Pulmonary artery endothelial cell (primary cell): ENCODE measurements at places on chromosomes 5 and 9.

GRCh38 chr5:73030995-73031394 lies 75.2 kb downstream of the FCHO2 start:
- DNase-seq, result peak; percentile 45

- DNase-seq, result no peak
These were observed 71.5 kb downstream of the COX7C start for GRCh38 chr5:86689103-86689729.

GRCh38 chr9:89526667-89527066 lies 28.8 kb upstream of the SEMA4D start:
- DNase-seq, result no peak

DNA sequence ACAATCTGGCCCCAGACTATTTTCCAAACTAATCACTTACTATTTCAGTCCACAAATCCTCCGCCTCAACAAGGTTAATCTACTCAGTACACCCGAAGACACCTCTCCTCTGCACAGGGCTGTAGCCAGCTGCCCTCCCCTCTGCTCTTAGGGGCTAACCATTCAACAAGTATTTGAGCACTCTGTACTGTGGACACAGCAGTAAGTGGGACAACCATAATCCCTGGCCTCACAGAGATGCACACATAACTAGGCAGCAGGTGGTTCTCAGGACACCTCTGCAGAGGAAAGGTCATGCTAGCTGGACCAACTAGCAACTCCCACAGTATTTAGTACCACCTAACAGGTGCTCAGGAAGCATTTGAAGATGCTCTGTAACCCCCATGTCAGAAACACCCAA lies 5.5 kb downstream of the CAMSAP1 start:
- DNase-seq, result no peak

GRCh38 chr5:171714851-171715250 lies 70.8 kb upstream of the SMIM23 start:
- no peak for DNase-seq

GRCh38 chr5:167952278-167952995 lies 339.0 kb upstream of the WWC1 start:
- DNase-seq, result no peak
